ENCODE measurements at places on chromosomes 3 and 15.

- no peak for DNase-seq
These were observed 119.3 kb upstream of the BFSP2 start for GRCh38 chr3:133280586-133280985.

GRCh38 chr3:131350506-131350905, 31.1 kb upstream of the NUDT16 start:
- no peak for DNase-seq

DNA sequence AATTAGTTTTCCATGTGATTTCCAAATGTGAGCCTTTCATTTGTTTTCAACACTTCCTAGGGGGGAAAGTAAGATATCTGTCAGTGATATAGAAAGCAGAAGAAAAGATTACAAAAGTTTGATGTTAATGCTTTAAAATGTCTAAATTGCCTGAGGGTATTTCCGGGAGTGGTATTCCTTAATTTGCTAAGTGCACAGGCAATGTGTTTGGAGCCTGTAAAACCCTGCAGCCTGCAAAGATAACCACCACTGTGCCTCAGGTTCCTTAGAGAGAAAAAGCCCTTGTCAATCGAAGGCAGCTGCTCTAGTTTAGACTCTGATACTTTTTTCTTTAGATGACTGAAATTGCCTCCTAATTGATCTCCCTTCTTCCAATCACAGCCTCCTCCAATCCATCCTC, 154.9 kb downstream of the SSR3 start:
- no peak for DNase-seq

DNA sequence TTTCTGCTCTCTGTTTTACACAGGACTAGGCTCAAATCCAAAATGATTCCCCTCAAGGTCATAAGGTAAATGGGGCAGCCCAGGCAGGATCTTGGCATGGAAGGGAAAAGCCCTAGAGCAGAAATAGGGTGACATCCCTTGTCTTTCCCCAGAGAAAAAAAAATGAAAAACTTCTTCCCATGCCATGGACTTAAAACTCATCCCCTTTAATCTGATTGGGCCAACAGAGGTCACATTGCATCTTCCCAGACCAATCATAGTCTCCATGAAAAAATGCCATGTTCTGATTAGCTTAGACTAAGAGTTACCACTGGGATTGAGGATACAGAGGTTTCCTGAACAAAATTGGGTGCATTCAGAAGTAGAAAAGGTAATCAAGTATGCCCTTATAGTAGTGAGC, 241.3 kb upstream of the LRTM1 start:
- no peak for DNase-seq

DNA sequence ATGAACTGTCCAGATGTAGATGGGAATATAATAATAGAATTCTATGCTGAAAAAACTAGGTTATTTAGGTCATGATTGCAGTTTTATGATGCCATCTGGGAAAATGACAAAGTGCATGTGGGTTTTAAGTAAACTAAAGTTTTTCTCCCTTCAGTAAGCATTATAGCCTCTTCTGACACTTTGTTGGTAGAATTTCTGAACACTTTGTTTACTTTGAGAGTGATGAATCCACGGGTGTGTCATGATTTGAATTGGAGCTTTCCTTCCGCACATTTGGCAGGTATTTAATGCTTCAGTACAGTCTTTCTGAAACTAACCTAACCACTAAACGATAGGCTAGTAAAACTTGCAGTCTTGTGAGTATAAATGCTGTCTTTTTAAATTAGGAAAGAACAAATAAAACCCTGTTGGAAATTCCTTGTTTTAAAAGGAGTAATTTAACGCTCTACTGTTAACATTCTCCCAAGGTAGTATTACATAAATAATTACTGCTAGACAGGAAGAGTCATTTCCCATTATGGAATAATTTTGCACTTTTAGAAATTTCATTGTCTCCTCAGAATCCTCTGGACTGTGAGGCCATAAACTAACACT, 7.0 kb downstream of the FILIP1L start:
- DNase-seq = no peak
